ENCODE measurements at places on chromosomes 16 and 17.

- DNase-seq = peak; percentile 38
These were observed 16.3 kb downstream of the NACA2 start for GRCh38 chr17:61574542-61575351.

- no peak for DNase-seq
These were observed 31.3 kb upstream of the TNS4 start for GRCh38 chr17:40532520-40533253.

- DNase-seq = no peak
These were observed 45.5 kb upstream of the RBBP6 start for GRCh38 chr16:24493821-24494220.

- DNase-seq = no peak
These were observed 270.5 kb downstream of the FOXL1 start for GRCh38 chr16:86848821-86849220.

GRCh38 chr17:31595076-31595475 is 203.6 kb downstream of the RAB11FIP4 start:
- DNase-seq = no peak

- DNase-seq = no peak
These were observed 8.5 kb downstream of the KRT37 start for GRCh38 chr17:41415833-41416335.

DNA sequence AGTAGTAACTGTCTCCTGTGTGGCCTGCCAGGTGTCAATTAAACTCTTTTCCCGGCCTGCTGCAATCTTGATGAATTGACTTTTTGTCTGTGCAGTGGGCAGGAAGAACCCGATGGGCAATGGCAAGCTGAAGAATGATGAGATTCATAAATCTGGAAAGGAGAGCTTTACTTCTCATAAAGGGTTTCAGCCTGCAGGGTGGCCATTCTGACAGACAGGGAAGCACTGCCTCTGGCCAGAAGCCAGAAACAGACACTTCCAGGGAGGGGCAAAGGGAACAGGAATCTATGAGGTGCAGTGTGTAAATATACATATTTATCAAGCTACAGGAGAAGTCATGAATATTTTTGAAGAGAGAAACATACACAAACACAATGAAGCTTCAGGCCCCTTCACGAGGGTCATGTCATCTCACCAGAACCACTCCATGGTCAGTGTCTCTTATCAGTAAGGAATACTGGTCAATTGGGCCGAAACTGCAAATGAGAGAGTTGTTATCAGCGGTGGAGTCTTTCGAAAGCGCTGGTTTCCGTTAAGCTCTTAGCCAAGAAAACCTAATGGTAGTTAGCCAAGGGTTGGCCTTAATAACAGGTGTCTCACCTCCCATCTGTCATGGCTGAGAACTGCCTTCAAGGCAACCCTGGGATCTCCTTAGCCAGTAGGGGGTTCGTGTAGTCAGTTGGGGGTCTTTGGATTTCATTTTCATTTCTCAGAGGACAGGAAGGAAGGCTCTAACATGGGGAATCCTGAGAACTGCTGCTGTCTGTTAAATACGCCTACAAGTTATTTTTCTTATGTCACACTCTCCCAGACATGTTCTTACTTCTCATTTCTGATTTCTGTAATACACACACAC is 1.2 kb upstream of the NARF start:
- DNase-seq = no peak

Data from renal cortex interstitium (tissue), 15 donors.